ENCODE measurements at places on chromosomes 6 and 20.
A peak's percentile ranks its signal among the peaks of the same experiment; 100 is the strongest.

- DNase-seq: no peak
These were observed 205.0 kb upstream of the SSTR4 start for GRCh38 chr20:22830138-22830537.

DNA sequence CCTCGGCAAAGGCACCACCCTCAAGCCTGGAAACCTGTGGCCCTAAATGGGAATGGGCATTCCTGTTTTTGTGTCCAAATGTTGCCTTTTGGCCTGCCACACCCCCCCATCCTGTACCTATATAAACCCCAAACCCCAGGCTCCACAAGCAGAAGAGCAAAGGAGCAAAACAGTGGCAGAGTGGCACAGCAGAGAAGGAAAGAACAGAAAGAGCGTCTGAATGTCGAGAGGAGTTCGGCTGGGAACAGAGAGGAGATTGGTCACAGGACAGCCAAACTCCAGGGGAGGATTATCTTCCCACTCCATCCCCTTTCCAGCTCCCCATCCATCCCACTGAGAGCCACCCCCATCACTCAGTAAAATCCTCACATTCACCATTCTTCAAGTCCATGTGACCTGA lies 58.0 kb upstream of the PREP start:
- DNase-seq: no peak

DNA sequence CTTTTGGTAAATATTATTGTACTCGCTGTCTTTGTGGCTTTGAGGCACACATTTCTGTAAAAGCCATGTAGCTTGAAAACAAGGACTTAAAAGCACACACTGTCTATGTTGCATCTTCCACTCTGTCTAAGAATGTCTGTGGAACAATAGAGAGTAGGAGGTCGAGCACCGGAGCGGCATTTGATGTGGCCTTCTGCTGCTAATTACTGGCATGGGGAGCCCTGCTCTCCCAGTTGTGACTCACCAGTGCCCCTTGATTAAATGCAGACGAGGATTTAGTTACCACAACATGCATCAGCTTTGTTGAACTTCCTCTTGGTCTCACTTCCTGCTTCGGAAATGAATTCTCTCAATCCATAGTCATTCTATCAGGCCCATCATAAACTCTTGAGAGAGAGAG lies 680.7 kb upstream of the SLC35B3 start:
- peak; percentile 9 for DNase-seq

DNA sequence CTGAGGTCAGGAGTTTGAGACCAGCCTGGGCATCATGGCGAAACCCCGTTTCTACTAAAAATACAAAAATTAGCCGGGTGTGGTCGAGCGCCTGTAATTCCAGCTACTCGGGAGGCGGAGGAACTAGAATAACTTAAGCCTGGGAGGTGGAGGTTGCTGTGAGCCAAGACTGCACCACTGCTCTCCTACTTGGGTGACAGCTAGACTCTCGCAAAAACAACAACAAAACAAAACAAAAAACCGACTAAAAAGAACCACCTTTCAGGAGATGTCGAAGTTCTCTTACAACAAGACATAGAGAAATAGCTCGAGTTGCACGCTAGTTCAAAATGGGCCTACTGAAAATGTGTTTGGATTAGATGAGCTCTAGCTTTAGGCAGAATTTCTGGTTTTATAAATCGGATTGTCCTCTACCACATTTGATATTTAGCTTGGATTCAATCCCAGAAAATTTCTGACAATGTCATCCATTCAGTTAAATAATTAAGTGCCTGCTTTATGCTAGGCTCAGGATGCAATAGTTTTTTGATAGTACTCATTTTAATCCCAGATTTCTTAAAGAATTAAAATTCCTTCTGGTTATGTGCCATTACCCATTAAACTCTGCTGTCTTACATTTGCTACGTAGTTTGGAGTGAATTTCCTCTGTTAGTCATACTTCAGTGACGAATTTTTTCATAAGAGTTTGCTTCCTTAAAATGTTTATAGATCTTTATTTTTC lies 137.5 kb upstream of the SHLD1 start:
- DNase-seq: peak; percentile 28

GRCh38 chr6:88920774-88921733 lies 42.4 kb downstream of the RNGTT start:
- no peak for DNase-seq

- DNase-seq: no peak
These were observed 92.4 kb downstream of the SCML4 start for GRCh38 chr6:107731422-107732319.

- DNase-seq: no peak
These were observed 180.9 kb downstream of the SASH1 start for GRCh38 chr6:148523551-148523950.
